ENCODE measurements at places on chromosomes 6 and 20.

GRCh38 chr20:50306478-50307423 lies 116.1 kb downstream of the CEBPB start:
- DNase-seq = no peak

GRCh38 chr6:169868458-169868857 lies 117.0 kb downstream of the ERMARD start:
- DNase-seq = no peak

DNA sequence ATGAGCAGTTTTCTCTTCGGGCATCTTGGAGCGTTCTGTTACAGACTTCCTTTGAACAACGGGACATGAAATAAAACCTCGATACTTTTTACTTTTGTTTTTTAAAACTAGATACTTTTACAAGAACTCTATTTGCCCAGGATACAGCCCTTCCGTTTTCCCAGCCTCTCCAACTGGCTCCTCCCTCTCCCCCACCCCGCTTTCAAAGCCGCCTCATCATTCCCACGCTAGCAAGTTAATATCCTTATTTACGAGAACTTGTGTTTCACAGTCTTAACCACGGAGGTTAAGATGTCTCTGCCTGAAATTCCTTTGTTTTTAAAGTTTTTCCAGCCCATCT lies 241 bp upstream of the CFAP206 start:
- DNase-seq = no peak

GRCh38 chr6:3370361-3371221 lies 86.3 kb downstream of the SLC22A23 start:
- DNase-seq = no peak

DNA sequence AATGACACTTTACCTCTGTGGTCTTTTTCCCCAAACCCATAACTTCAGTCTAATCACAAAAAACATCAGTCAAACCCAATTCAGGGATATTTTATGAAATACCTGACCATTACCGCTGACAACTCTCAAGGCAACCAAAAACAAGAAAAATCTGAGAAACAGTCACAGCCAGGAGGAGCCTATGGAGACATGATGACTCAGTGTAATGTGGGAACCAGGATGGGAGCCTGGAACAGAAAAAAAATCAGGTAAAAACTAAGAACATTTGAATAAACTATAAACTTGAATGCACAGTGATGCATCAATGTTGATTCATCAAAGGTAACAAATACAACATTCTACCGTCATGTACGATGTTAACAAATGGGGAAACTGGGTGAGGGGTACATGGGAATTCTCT lies 84.1 kb upstream of the TSHZ2 start:
- DNase-seq = no peak

DNA sequence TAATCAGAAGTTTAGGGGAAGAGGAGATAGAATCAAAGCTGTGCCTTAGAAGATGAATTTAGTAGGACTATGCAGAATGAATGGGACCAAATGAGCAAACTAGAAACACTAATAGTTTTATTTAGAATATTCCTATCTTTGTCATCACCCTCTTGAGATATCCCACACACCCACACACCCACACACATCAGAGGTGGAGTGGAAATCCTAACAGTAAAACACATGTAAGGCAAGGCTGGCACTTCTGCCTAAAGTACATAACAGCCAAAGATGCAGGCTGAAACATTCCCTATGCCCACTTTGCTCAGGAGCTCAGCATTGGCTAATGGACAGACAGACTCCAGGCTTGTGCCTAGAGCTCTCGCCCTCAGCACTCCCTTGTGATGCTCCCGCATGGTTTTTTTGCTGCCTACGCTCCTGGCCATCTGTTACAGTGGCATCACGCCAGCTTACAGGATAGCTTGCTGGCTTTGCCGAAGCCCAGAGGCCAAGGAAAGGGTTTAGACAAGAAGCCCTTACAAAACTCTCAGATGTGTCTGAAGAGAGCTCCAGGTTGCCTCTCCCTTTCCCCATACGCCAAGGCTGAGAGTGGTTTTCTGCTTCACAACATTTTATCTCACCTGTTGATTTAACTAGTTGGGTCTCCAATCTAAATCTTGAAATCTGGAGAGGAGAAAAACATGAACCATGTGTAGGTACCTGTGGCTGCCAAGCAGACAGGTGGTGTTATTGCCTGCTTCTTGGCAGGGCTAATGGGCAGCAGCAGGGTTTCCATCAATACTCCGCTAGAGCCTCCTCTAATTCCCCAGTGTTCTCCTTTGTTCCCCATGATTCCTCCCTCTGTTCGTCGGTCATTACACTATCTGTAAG lies 282.6 kb upstream of the ID4 start:
- DNase-seq = no peak

DNA sequence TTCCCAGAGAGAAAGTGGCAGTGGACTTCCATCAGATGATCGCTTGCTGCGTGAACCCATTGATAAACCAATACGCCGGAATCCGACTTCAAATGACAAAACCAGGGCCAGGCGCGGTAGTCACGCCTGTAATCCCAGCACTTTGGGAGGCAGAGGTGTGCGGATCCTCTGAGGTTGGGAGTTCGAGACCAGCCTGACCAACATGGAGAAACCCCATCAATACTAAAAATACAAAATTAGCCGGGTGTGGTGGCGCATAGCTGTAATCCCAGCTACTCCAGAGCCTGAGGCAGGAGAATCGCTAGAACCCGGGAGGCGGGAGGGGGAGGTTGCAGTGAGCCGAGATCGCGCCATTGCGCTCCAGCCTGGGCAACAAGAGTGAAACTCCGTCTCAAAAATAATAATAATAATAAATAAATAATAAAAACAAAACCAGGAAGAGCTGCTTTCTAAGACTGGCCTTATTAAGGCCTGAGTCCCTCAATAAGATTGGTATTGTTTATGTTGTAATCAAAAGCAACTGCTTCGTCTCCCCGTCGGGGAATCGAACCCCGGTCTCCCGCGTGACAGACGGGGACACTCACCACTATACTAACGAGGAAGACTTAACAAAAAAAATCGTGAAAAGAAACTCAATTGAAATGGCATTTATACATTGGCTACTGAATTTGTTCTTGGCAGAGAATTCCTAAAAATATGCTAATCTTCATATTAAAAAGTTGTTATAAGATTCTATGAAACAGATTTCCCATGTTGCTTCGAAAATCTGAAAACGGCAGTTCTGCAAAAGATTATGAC lies 110.2 kb upstream of the ZNF184 start:
- no peak for DNase-seq

All from AG04450 (cell line).